ENCODE measurements at places on chromosomes 2 and 18.

- no peak for DNase-seq
Measured at GRCh38 chr2:158729451-158729850, 65.7 kb upstream of the DAPL1 start.

DNA sequence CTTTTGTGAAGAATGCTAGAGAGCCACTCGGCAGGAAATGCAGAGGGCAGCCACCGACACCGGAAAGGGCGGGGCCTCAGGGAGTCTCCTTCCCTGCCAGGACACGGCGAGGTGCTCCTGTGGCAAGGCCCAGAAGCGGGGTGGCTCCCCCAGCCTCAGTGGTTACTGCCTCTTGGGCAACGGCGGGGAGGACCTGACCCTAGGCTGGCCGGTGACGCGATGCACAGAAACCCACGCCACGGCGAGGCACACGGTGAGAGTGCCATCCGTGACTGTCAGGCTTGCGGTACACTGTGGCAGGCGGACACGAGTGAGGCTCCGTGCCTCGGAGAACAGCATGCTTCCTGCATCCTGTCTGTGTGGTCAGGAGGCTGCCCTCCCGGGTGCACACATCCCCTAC, 47.8 kb downstream of the ZAP70 start:
- no peak for DNase-seq

- DNase-seq: no peak
Measured at GRCh38 chr2:10476723-10477442, 28.8 kb upstream of the ODC1 start.

DNA sequence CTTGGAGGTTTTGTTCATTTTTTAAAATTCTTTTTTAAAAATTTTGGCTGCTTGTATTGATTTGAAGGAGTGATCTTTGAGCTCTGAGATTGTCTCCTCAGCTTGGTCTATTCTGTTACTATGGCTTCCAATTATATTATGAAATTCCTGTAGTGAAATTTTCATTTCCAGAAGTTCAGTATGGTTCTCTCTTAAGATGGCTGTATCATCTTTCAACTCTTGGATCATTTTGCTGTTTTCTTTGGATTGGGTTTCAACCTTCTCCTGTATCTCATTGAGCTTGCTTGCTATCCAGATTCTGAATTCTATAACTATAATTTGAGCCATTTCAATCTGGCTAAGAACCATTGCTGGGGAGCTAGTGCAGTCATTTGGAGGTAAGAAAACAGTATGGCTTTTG, 270.8 kb upstream of the NT5C1B start:
- DNase-seq: no peak

- no peak for DNase-seq
Measured at GRCh38 chr2:235936493-235936892, 231.7 kb downstream of the GBX2 start.

GRCh38 chr2:222307978-222308730, 9.4 kb upstream of the PAX3 start:
- DNase-seq: no peak

All from right kidney (tissue), 9 donors.